GF-D8 (cell line): ENCODE measurements at places on chromosomes 5 and 9.

DNA sequence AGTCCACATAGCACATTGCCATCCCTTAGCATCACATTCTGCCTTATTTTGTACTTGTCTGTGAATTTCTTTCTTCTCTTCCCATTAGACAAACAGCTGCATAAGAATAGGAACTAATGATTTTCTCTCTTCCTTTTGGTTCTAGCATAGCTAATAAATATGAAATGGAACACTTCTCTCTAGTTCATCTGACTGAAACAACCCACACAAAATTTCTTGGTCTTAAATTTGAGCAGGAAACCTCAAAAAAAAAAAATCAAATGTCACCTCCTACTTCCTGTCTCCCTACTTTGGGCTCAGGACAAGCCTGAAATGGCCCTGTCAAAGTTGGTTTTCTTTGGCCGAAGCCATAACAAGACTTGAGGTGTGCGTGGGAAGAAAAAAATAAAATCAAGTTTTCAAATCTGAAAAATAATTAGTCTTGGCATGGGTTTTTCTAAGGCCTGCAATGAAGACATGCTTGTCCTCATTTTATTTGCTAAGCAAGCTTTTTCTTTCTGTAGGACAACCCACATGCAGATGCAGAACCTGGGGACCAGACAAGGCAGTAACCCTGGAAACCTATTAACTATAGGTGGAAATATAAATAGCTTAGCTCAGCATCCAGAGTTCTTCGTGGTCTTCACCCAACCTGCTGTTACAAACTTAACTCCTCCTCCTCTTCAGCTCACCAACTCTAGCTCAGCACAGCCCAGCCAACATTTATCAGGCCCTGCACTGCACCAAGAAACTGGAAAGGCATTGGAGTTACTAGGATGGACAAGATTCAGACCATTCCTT is 523.5 kb upstream of the KLF4 start:
- DNase-seq, result no peak

- no peak for DNase-seq
Measured at GRCh38 chr5:16894236-16895057, 41.6 kb downstream of the MYO10 start.

DNA sequence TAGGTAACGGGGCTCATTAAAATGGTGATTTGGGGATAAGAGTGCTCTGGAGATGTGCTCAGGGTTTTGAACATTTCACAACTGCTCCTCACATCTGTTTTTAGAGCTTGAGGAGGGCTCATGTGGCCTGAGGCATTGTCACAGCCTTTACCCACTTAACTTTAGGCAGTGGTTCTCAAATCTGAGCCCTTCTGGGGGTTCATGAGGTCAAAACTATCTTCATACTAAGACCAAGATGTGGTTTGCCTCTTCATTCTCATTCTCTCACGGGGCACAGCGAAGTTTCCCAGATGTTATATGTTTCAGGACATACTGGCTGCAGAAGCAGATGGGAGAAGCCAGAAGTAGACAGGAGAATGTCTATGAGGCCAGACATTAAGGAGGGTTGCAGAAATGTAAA is 38.4 kb downstream of the STXBP1 start:
- no peak for DNase-seq

- DNase-seq, result no peak
Measured at GRCh38 chr5:10595293-10595671, 31.4 kb downstream of the ANKRD33B start.

GRCh38 chr9:89805571-89806292 is 200.9 kb downstream of the GADD45G start:
- no peak for DNase-seq

- DNase-seq, result peak; percentile 58
Measured at GRCh38 chr9:130892477-130893304, 3.9 kb downstream of the QRFP start.

GRCh38 chr9:16343249-16344237 is 526.9 kb downstream of the BNC2 start:
- DNase-seq, result no peak

GRCh38 chr5:145562931-145563330 is 272.2 kb downstream of the PRELID2 start:
- DNase-seq, result no peak

- DNase-seq, result no peak
Measured at GRCh38 chr9:79672236-79672635, 100.5 kb downstream of the TLE4 start.

DNA sequence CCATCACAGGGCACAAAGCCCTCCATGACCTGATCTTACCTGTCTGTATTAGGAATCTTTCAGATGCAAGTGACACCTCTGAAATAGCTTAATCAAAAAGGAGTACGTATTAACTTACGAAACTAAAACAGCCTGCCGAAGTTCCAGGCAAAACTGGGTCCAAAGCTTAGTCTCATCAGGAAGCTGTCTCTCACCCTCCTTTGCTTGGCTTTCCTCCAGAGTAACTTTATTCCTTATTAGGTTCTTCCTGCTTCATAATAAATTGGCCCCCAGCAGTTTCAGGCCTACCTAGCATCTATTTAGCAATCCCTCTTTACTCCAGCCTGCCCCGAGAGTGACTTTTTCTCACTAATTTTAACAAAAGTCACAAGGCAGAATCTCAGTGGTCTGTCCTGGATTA is 58.4 kb upstream of the STK32A start:
- DNase-seq, result no peak

GRCh38 chr5:36631620-36632362 is 25.4 kb downstream of the SLC1A3 start:
- DNase-seq, result no peak
